ENCODE measurements at places on chromosomes 13 and 19. TPM values are rescaled to one million over a fixed set of nuclear protein-coding genes. Genes with fewer than 3 reads are reported as not detected.

- H3K27me3 ChIP-seq: no peaks in the 10 kb centered on the region
- no peaks in the 10 kb centered on the region for H3K36me3 ChIP-seq
- no peak overlapping the region for H3K4me3 ChIP-seq
- no peak for DNase-seq
These were observed 55.1 kb upstream of the TNFRSF19 start for GRCh38 chr13:23515116-23515515.

The ANKLE1 gene
- not detected for total RNA-seq

GRCh38 chr19:53553156-53553555 is 15.2 kb downstream of the ZNF331 start:
- no peaks in the 10 kb centered on the region for H3K27me3 ChIP-seq
- no peak overlapping the region for H3K4me3 ChIP-seq
- no peaks in the 10 kb centered on the region for H3K36me3 ChIP-seq
- peaks cover 8% of the 10 kb centered on the region for H3K4me1 ChIP-seq

- no peak overlapping the region for H3K4me3 ChIP-seq
- H3K36me3 ChIP-seq: no peaks in the 10 kb centered on the region
- H3K27me3 ChIP-seq: peaks cover 39% of the 10 kb centered on the region
- H3K27ac ChIP-seq: no peak overlapping the region
- H3K4me1 ChIP-seq: peaks cover 6% of the 10 kb centered on the region
- no peak for DNase-seq
These were observed 176.0 kb downstream of the OLFM4 start for GRCh38 chr13:53204598-53204997.

- peaks cover 69% of the 10 kb centered on the region for H3K4me1 ChIP-seq
- H3K27ac ChIP-seq: peak overlapping the region; percentile 58
- H3K36me3 ChIP-seq: no peaks in the 10 kb centered on the region
- H3K27me3 ChIP-seq: no peaks in the 10 kb centered on the region
- peak; percentile 50 for DNase-seq
These were observed 72.6 kb upstream of the SERP2 start for GRCh38 chr13:44300895-44301638.

- H3K36me3 ChIP-seq: peaks cover 15% of the 10 kb centered on the region
- DNase-seq: peak; percentile 68
- peaks cover 95% of the 10 kb centered on the region for H3K4me1 ChIP-seq
- H3K27ac ChIP-seq: peak overlapping the region; percentile 59
- H3K4me3 ChIP-seq: peak overlapping the region; percentile 16
These were observed 7.3 kb downstream of the PPP6R1 start for GRCh38 chr19:55251341-55252081.

DNA sequence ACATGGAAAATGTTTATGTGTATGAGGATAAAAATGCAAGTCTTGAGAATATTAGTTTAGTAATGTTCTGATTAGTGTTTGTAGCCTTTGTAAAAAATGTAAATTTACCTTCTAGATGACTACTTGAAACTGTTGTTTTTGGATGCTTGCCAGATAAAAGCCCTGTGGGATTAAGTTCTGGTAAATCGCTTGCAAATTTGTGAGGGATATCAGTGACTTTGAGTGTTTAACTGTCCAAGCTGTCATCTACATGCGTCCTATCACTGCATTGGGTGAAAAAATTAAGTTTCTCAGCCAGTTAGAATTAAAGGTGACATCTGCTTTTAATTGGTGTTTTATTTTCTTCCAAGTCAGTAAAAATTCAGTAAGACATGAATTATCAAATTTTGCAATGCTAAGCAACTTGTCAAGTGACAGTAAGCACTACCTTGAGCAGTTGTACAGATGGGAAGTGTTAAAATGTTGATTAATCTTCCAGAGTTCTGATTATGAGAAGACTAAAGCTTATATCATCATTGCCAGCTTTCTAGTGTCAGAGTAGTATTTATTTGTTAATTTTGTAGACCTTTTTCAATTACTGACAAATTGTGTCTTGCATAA is 88.0 kb downstream of the PCCA start:
- no peak overlapping the region for H3K27ac ChIP-seq
- H3K36me3 ChIP-seq: no peaks in the 10 kb centered on the region
- H3K4me1 ChIP-seq: peaks cover 20% of the 10 kb centered on the region
- no peaks in the 10 kb centered on the region for H3K27me3 ChIP-seq
- H3K4me3 ChIP-seq: no peak overlapping the region

DNA sequence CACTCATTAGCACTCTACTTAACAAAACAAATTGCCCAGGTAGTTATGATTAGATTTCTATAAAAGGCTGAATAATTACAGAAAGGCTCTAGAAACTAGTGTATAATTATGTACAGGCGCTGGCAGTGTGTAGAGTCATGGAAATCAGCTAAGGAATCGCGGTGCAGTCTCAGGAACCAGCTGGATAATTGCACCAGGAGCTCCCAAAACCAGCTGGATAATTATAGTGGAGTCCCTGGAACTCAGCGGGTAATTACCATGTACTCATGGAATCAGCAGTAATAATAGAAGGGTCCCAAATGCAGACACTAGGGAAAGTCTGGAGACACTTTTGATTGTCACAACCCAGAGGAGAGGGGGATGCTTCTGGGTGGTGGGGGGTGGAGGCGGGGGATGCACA is 23.2 kb upstream of the TTYH1 start:
- no peak for DNase-seq
- H3K4me3 ChIP-seq: no peak overlapping the region
- H3K27ac ChIP-seq: no peak overlapping the region

DNA sequence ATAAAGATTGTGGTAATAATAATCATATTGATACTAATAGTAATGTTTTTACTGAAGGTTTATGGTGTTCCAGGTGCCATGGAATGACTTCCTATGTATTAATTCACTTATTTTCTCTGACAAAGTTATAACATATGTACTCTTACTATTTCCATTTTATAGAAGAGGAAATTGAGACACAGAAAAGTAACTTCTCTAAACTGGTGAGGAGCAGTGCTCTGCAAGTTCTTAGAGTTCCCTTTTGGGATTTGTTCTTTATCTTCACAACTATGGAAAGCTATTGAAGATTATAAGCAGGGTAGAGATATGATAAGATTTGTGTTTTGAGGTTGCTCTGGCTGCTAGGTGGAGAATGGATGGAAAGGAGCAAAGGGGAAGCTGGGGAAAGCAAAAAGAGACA is 83.9 kb upstream of the OLFM4 start:
- H3K4me3 ChIP-seq: no peak overlapping the region
- no peak overlapping the region for H3K27ac ChIP-seq
- no peak for DNase-seq
- no peaks in the 10 kb centered on the region for H3K27me3 ChIP-seq
- H3K36me3 ChIP-seq: no peaks in the 10 kb centered on the region

The FOXO1 gene
- total RNA-seq: 34.4 TPM

The SHISA7 gene
- not detected for total RNA-seq

The PTH2 gene
- not detected for total RNA-seq

DNA sequence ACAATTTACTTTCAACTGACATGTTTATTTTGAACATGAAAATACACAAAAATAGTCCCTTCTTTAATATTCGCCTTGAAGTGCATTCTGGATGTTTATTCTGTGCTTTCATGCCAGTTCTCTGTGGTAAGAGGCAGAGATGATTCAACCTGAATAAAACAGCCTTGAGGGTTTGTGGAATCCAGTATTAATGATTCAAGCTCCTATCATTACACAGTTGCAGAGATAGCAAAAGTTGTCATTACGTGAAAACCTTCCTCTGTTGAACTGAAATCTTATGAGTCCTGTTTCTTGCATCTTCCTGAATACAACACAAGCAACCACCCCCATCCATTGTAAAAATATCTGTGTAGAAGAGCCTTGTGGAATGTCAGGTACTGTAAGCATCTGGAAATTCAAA is 142.3 kb upstream of the HTR2A start:
- H3K4me1 ChIP-seq: no peaks in the 10 kb centered on the region
- no peak overlapping the region for H3K4me3 ChIP-seq
- no peak overlapping the region for H3K27ac ChIP-seq
- H3K27me3 ChIP-seq: no peaks in the 10 kb centered on the region
- H3K36me3 ChIP-seq: no peaks in the 10 kb centered on the region

DNA sequence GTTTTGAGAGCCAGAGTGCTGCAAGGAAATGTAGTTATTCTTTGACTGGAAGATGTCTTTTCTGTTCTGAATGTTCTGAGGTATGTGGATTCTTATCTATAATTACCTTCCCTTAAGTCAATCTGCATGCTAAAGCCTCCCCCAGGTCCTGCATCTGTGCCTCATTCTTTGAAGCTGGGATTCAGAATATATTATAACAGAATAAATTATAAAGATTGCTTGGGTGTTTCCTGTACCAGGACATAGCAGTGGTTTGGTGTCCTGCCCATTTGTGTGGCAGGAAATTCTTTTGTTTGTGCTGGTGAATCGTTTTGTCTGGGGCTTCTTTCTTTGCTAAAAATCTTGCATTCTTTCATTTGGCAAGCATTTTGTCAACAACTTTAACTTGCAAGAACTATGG is 60.2 kb downstream of the ITGBL1 start:
- H3K27me3 ChIP-seq: no peaks in the 10 kb centered on the region
- DNase-seq: no peak
- no peaks in the 10 kb centered on the region for H3K4me1 ChIP-seq
- no peak overlapping the region for H3K4me3 ChIP-seq
- no peaks in the 10 kb centered on the region for H3K36me3 ChIP-seq
- no peak overlapping the region for H3K27ac ChIP-seq

- peak overlapping the region; percentile 99 for H3K27ac ChIP-seq
- H3K4me3 ChIP-seq: peak overlapping the region; percentile 87
- peaks cover 46% of the 10 kb centered on the region for H3K36me3 ChIP-seq
- H3K4me1 ChIP-seq: peaks cover 61% of the 10 kb centered on the region
These were observed 1.4 kb downstream of the GPX4 start for GRCh38 chr19:1105008-1105872.

- no peaks in the 10 kb centered on the region for H3K27me3 ChIP-seq
- no peak overlapping the region for H3K27ac ChIP-seq
- no peak overlapping the region for H3K4me3 ChIP-seq
- no peak for DNase-seq
- no peaks in the 10 kb centered on the region for H3K4me1 ChIP-seq
These were observed 170.6 kb downstream of the POSTN start for GRCh38 chr13:37427843-37428494.

GRCh38 chr13:70960841-70961443 is 852.7 kb upstream of the KLHL1 start:
- no peaks in the 10 kb centered on the region for H3K36me3 ChIP-seq
- no peak overlapping the region for H3K4me3 ChIP-seq
- DNase-seq: no peak
- H3K27me3 ChIP-seq: no peaks in the 10 kb centered on the region
- no peaks in the 10 kb centered on the region for H3K4me1 ChIP-seq

The PTGER1 gene
- total RNA-seq: not detected

- H3K4me3 ChIP-seq: no peak overlapping the region
- H3K27ac ChIP-seq: no peak overlapping the region
- H3K4me1 ChIP-seq: no peaks in the 10 kb centered on the region
These were observed 176.9 kb downstream of the SHISA2 start for GRCh38 chr13:25874907-25875306.

The FAM216B gene
- not detected for total RNA-seq

Data from stomach (tissue), 19 donors.